OCI-LY7 (cell line): ENCODE measurements at places on chromosomes 11 and 22. TPM values are rescaled to one million over a fixed set of nuclear protein-coding genes. Genes with fewer than 3 reads are reported as not detected.
A peak's percentile ranks its signal among the peaks of the same experiment; 100 is the strongest.

- no peak for DNase-seq
Measured at GRCh38 chr11:120649316-120649715, 137.8 kb downstream of the GRIK4 start.

DNA sequence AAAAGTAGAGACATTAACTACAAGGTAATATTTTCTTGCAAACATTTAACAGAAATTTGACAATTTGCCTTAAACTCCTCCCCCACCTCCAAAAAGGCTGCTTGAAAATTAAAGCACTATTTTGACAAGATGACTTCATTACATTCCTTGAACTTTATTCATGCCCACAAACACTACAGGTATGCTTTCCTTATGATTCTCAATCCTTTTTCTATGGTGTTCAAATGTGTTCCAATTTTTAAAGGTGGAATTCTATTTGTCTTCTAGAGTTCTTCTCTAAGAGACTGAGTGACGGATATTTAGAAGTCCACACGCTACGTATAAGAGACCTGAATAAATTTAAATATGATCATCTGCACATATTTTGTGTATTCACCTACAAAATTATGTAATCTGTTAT, 69.4 kb downstream of the MRTFA start:
- no peak for DNase-seq

GRCh38 chr11:124115782-124116616, 749 bp downstream of the VWA5A start:
- DNase-seq, result no peak

DNA sequence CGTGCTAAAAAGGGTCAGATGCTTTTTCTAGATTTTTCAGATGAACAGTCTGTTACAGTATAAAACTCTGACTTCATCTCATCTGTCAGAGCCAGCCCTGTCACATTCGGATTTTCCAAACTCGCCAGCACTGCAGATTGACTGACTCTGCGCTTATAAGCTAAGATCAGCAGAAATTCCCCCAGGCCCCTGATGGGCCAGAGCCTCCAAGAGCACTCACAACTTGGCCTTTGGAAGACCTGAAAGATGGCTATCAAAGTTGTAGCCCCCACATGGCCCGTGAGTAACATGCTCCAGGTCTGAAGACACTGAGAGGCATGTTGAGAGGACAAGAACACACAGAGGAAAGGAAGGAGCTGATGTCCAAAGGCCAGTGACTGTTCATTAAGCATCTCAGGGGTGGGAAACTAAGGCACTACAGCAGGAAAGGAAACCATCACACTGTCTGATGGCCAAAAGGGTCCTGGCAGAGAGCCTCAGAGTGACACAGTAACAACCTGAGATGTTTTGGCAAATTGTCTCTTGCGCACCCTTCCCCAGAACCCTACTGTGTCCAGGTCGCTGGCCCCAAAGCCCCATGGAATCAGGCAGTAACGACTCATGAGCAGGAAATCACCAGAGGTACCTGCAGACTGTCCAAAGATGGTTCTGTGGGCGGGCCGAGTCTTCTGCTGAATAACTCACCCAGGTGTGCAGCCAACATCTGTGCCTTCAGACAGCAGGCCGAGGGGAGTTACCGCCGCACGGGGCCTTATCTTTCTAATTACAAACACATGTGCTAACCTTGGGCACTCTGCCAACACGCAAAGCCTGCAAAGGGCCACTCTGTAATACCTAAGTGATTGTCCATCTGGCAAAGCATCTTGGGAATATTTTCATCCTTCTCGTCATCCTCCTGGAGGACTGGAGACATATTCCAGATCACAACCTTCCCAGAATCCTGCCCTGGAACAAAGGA, 23.6 kb downstream of the HIRA start:
- DNase-seq, result no peak

DNA sequence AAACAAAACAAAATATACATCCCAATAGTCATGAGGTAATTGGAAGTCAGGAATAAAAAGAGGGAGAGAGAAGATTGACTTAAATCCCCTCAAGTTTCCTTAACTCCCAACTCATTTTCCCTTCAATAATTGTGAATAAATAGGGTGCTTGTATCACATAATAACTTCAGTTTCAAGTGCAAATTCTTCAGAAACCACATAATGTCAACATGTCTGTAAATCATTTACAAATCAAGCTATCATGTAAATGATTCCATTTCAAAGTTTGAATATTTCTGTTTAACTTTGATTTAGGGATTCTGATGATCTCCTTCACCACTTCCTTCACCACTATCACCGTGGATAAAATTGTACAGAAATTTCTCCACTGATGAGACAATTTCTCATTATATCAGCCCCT, 23.2 kb downstream of the CASP5 start:
- DNase-seq, result no peak

DNA sequence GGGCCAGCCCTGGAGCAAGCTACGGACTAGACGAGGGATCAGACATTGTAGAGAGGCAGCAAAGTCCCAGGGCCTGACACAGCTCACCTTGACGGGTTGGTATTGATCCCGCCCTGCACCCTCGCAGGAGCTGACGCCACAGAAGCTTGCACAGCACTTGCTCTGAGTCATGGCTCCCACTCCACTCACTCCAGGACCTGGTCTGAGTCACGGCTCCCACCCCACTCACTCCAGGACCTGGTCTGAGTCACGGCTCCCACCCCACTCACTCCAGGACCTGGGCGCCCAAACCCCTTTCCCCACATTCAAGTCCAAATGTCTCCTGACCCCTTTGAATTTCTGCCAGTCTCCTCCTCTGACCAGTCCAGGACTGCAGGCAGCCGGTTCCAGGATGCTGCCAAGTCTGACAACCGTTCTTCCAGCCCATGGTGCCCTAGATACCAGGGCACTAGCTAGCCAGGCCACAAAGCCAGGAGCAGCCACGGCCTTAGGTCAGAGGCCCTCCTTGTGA, 6.0 kb upstream of the PNPLA5 start:
- DNase-seq, result no peak

DNA sequence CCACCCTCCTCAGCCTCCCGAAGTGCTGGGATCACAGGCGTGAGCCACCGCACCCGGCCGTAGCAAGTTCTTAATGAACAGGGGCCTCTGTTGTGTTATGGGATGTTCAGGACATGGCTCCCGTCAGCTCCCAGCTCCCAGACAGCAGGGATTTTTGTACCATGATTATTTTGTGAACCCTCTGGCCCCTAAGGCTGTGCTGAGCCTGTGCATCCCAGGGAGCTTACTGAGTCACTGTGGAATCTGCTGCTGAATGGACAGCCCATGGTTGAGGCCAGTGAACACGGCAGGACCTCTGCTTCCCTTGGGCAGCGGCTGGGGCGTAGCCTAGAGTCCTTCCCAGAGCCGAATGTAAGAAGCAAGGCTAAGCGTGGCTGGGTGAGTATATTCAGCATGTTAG, 245.2 kb downstream of the NTM start:
- no peak for DNase-seq

GRCh38 chr11:42544726-42545125, 767.1 kb upstream of the API5 start:
- no peak for DNase-seq

DNA sequence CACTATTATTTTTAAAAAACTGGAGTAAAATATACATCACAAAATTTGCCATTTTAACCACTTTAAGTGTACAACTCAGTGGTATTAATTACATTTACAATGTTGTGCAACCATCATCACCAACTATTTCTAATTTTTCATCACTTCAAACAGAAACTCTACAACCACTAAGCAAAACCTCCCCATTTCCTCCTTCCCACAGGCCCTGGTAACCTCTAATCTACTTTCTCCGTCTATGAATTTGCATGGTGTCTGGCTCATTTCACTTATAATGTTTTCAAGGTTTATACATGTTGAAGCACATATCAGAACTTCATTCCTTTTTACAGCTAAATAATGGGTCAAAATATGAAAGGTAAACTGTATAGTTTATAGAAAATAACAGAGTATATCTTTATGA, 24.4 kb downstream of the DDI1 start:
- DNase-seq, result no peak

DNA sequence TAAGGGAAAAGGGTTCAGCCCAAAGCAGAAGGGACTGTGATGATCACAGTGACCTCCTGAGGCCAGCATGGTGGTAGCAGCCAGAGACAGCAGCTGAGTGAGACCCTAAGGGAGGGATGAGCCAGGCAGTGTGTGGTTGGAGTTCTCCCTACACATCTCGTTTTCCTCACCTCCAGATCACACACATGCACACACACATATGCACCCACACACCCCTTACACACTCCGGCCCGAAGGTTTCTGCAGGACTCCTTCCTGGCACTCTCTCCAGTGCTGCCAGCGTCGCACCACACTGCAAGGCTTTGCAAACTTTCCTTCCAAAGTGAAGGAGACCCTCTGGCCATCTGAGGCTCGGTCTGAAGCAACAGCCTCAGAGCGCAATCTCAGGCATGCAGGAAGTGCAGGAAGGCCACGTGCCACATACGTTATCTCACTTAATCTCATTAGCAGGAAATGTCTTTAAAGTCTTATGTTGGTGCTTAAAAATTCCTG, 26.9 kb upstream of the TP53I11 start:
- DNase-seq, result no peak

- peak; percentile 4 for DNase-seq
Measured at GRCh38 chr11:43504316-43504950, 145.7 kb downstream of the TTC17 start.

- no peak for DNase-seq
Measured at GRCh38 chr11:71946144-71946571, 17.3 kb downstream of the RNF121 start.

DEUP1 gene
- total RNA-seq, result not detected in 2 replicates

- peak; percentile 55 for DNase-seq
Measured at GRCh38 chr22:50581950-50582492, 628 bp downstream of the CHKB start.

- no peak for DNase-seq
Measured at GRCh38 chr11:77729063-77729462, 91.5 kb downstream of the RSF1 start.

DNA sequence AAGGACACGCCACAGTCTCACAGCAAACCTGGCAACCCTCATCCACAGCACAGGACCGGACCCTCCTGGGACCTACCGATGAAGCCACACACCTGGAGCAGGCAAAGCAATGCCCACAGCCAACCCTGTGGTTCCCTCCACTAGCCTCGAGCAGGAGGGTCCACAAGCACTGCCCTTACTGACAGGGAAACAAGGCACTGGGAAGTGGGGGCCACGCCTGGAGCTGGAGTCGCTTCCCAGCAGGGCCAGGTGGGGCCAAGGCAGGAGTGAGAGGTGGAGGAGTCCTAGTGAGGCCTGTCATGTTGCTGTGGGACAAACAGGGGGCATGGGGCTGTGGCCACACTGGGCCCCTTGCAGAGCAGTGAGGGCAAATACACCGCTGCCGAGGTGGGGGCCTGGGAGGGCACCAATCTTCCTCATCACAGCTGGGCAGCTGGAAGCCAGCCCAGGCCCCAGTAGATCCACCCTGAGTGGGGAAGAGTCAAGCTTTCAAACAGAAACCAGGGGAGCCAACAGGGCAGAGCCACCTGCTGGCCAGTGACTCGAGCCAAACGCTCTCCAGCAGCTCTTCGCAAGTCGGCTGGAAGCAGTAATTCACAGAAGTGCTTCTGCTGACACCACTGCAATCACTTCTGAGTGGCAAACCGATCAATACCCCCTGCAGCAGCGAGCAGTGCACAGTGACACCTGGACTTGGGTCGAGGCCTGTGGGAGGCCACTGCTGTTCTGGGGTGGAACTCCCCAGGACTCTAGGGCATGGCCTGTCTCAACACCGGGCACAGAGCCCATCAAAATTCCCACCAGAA, 13.7 kb downstream of the SULT4A1 start:
- no peak for DNase-seq

TBX1 gene
- 0.23 TPM in 1 of 2 replicates, not detected in the other for total RNA-seq

BTBD10 gene
- 21.3 and 23.0 TPM in 2 replicates for total RNA-seq

GNAZ gene
- total RNA-seq, result 38.5 and 42.8 TPM in 2 replicates

JAM3 gene
- not detected in 2 replicates for total RNA-seq

GRCh38 chr11:16410479-16410878, 54.1 kb upstream of the SOX6 start:
- no peak for DNase-seq

- no peak for DNase-seq
Measured at GRCh38 chr22:37021041-37021440, 1.5 kb downstream of the MPST start.

DNA sequence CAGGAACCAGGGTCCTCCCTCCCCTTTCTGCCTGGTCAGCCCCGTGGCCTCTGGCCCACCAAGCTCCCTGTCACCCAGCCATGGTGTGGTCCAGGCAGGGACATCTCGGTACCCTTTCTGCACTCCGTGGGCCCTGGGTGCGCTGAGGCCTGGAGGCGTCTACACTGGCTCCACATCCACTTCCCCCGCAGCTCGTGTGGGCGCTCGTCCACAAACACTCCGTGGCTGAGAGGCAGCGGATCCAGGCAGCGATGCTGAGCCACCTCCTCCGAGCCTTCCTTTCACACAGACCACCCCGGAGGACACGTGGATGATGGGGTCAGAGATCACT, 16.1 kb downstream of the RNH1 start:
- DNase-seq, result no peak

DNA sequence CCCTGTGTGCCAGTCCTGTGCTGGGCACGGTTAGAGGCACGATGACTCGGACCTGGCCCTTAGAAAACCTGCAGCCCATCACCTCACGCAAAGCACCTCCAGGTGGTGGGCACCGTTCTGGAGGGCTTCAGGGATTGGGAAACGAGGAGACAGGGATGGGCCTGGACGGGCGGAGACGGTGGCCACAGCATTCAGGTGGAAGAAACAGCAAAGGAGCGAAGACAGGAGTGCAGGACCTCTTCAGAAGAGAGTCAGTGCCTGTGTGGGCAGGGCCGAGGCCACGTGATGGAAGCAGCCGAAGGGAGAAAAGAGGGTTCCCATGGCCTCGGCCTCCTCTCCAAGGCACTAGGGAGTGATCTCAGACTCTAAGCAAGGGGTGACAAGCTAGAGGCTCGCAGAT, 8.1 kb upstream of the SLC22A12 start:
- no peak for DNase-seq

- DNase-seq, result no peak
Measured at GRCh38 chr11:8019314-8020243, 32.4 kb downstream of the EIF3F start.

DNA sequence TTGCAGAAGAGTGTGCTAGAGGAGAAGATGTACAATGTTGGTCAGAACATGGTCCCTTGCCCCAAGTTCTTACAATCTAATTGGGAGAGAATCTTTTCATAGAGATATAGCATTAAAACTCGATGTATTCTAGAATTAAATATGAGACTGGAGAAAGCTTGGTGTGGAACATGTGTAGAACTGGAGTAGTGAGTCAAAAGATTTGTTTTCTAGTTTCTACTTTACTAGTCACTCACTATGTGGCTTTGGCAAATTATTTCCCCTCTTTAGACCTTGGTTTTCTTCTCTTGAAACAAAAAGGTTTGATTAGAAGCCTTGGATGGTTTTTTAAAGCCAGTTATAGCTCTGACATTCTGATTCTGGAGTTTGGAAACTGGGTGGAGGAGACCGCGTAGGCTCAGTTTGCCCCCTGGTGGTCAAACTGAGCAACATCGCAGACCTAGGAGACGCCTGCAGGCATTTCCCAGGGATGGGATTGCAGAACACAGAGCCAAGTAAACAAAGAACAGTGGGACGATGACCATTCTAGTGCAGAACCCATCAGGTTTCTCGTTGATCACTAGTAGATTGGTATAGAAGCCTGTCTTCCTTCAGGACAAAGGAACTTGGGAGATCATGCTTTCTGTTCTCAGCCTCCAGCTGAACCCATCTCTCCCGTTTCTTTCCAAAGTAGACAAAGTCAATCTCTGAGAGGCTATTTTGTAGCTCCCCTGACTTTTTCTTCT, 8.5 kb upstream of the CHRDL2 start:
- DNase-seq, result peak; percentile 71
